ENCODE measurements at places on chromosomes 12 and 14.

GRCh38 chr12:85405781-85406522 lies 125.9 kb downstream of the ALX1 start:
- DNase-seq, result peak; percentile 2

DNA sequence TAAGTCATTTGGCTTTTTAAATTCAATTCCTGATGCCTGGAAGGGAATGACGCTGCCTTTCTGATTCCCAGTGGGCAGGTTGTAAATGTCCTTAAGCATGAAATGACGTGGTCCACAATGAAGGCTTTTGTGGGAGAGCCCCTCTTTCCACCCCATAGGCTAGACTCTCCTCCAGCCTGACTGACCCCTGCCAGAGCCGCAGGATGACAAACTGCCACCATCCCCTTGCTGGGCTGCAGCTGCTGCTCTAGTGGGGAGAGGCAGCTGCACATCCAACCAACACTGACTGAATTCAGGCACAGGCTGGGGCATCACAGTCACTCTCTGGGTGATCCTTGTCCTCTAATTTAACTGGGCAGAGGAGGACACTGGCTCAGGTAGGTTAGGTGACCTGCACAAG lies 6.3 kb downstream of the TSPAN11 start:
- DNase-seq, result no peak

GRCh38 chr12:132734206-132734605 lies 23.6 kb downstream of the PGAM5 start:
- peak; percentile 28 for DNase-seq

GRCh38 chr12:13538136-13538535 lies 341.6 kb downstream of the EMP1 start:
- DNase-seq, result no peak

GRCh38 chr12:24701343-24701742 lies 247.6 kb downstream of the BCAT1 start:
- DNase-seq, result no peak

DNA sequence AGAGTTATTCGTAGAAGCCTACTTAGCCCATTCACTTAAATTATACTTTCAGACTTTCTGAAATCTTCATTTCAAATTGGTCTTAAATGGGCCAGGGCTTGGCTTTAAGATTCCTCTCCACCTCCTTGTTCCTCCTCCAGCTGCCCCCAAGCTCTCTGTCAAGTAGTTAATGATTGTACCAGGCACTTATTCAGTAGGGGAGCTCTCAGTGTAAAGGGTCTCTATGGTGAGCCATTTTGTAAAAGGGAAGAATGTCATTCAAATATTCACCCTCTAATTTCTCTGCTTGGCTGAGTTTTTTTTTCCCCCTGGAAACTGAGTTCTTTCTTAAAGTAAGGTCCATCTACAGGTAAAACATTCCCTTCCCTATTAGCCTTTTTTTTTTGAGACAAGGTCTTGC lies 96.6 kb downstream of the SUDS3 start:
- no peak for DNase-seq

- DNase-seq, result no peak
These were observed 283.1 kb downstream of the FLRT2 start for GRCh38 chr14:85813040-85813439.

DNA sequence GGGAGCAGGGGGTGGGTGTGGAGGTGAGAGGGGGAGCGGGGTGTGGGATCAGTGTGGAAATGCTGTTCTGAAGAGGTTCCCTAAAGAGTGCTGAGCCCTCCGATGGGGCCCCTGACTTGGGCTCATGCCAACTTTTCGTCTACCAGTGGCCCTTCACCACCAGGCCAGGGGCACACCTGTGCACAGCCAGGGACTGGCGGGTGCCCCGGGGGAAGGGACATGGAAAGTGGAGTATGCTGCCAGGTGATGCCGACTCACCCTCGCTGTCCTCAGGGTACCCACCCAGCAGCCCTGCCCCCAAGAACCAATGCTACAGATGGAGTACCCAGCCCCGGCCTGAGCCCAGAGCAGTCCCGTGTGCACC lies 26.2 kb downstream of the AMN start:
- no peak for DNase-seq

- DNase-seq, result no peak
These were observed 150.6 kb downstream of the KCNA5 start for GRCh38 chr12:5194306-5194705.

GRCh38 chr14:60637479-60638315 lies 11.6 kb downstream of the SIX1 start:
- no peak for DNase-seq

DNA sequence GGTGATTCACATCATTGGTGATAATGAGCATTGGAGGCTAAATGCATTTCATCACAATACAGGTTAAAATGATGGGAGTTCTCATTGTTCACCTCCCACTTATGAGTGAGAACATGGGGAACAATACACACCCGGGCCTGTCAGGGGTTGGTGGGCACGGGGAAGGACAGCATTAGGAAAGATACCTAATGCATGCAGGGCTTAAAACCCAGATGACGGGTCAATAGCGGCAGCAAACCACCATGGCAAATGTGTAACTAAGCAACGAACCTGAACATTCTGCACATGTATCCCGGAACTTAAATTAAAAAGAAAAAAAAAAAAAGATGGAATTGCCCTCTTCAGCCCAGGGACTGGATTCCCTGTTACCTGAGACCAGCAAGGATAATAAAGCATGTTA lies 2.3 kb upstream of the LUM start:
- DNase-seq, result no peak

DNA sequence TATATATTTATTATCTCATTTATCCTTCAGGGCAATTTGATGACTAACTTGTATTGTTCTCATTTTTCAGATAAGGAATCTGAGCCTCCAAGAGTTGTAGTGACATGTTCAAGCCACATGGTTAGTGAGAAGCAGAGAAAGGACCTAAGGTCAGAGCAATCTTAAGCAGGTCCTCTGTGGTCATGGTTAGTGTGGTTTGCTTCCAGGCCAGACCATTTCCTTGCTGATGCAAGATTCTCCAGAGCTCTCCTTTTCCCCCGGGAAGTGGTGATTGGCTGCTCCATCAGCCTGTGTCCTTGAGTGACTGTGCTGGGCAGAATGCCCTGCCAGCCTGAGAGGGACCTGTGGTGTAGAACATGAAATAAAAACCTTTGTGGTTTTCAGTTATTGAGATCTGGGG lies 141.3 kb downstream of the KTN1 start:
- DNase-seq, result no peak

GRCh38 chr12:125289970-125290369 lies 224.7 kb downstream of the AACS start:
- no peak for DNase-seq

- no peak for DNase-seq
These were observed 134.5 kb downstream of the SLC38A1 start for GRCh38 chr12:46134205-46134811.

DNA sequence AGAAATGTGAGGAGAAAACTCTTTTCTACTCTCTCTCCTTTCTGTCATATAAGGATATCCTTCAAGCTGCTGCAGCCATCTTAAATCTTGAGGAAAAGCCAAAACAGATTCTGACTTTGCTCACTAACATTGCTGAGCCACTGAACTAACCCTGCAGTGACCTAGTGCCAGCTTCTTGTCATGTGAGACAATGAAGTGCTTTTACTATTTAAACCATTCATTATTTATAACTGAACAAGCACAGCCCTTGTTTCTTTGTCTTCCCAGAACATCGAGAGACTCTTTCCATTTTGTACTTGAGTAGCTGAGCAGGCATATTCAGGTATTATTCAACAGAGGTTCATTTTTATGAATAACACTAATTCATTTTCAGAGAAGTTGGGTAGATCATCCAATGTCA lies 455.0 kb upstream of the TMPO start:
- DNase-seq, result no peak

- DNase-seq, result no peak
These were observed 12.7 kb downstream of the PROX2 start for GRCh38 chr14:74863274-74863673.

DNA sequence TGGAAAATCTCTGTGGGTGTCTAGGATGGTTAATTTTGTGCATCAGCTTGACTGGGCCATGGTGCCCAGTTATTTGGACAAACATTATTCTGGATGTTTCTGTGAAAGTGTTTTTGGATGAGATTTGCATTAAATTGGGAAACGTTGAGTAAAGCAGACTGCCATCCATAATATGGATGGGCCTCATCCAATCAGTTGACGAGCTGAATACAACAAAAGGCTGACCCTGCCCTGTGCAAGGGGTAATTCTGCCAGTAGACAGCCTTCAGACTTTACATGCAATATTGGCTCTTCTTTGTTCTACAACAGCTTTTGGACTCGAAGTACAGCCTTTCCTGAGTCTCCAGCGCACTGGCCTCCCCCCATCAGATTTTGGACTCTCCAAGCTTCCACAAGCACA lies 1.5 kb upstream of the CDKN3 start:
- DNase-seq, result no peak

DNA sequence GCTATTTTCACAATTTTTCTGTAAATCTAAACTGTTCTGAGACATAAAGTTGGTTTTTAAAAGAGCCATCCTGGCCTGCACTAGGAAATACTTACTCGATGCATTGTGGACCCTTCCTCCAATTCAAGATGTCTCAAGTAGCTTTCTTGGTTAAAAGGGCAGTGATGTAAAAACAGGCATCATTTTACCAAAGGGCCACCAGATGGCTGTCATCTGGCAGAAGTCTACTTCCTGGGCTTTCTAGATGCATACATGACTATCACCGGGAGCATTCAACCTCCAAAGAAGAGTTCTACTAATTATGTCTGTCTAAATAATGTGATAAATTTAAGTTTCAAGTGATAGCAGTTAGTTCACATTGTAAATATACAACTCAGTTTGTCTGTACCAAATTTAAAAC lies 96.8 kb upstream of the FRMD6 start:
- DNase-seq, result no peak

GRCh38 chr14:95257521-95257920 lies 62.2 kb downstream of the CLMN start:
- no peak for DNase-seq

DNA sequence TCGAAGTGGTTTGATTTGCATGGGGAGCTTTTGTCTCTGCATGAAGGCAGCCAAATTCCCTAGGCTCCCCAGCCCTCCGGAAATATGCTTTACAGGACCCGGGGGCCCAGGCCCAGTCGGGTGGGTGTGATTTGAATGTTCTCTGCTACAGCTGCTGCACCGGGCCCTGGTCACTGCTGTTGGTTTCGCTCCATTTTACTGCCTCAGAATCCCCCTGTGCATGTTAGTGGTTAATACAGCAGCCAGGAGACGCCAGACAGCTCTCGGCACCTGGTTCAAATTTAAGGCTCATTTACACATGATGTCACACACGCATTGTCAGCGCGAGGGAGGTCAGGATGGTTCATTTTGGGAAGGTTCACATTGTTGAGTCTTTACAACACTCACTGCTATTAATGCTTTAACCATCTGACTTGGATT lies 99.6 kb downstream of the SLC38A6 start:
- DNase-seq, result peak; percentile 96

Measured in skin of body (tissue), 3 donors.